ENCODE measurements at places on chromosomes 5 and 9.
A peak's percentile ranks its signal among the peaks of the same experiment; 100 is the strongest.

GRCh38 chr5:103211576-103212561 is 46.7 kb upstream of the MACIR start:
- DNase-seq = no peak

DNA sequence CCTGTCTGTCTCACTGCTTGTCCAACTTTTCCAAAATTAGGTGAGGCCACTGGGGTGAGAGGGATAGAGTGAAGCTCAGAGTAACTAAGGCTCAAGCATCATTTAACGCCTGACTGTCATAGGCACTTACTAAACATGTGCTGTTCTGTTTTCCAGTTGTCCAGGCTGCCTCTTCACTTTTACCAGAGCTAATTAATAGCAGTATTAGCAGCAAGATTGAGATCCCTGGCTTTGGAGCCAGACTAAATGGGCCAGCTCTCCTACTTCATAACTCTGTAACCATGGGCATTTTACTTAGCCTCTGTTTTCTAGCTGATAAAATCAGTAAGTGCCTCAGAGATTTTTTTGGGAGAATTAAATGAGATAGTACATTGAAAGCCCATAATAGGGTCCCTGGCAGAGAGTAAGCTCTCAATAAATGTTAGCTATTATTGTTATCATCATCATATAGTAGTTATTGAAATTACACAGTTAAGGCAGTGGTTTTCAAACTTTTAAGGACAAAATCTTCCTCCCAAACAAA is 146.2 kb upstream of the LHFPL2 start:
- DNase-seq = no peak

DNA sequence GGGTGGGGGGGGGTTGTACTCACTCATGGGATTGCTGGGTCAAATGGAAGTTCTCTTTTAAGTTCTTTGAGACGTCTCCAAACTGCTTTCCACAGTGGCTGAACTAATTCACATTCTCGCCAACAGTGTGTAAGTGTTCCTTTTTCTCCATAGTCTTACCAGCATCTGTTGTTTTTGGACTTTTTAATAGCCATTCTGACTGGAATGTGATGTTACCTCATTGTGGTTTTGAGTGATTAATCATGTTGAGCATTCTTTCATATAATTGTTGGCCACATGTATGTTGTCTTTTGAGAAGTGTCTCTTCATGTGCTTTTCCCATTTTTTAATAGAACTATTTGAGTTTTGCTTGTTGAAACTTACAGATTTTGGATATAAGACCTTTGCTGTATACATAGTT is 94.9 kb upstream of the PLPPR1 start:
- no peak for DNase-seq

DNA sequence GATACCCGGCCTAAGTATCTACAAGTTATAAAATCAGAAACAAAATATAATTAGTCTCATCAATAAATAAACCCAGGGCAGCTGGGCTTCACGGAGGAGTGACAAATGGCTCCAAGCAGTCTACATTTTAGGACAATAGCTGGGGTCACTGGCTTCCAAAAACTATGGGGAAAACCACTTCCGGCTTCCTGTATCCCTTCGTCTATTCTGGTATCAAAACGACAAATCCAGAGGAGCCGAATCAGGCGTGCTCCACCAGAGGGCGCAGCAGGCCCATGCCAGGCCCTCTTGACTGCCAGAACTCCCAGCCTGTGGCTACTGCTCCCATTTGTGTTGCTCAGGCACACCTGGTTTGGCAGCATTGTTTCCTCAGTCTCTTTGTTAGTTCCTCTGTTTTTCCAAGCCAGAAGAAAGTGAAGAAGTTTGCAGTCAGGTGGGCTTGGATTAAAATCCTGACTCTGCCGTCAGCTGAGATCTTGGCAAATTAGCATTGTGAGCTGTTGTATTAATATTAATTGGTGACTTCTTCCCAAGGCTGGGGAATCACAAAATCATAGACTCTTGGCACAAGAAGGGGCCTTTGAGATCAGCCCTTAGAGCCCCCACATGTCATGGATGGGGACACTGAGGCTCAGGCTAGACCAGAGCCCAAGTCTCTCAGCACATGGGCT is 11.6 kb upstream of the RAB14 start:
- DNase-seq = peak; percentile 89

GRCh38 chr5:14794583-14795230 is 76.9 kb downstream of the ANKH start:
- no peak for DNase-seq

GRCh38 chr5:110815916-110816605 is 77.3 kb downstream of the SLC25A46 start:
- no peak for DNase-seq

DNA sequence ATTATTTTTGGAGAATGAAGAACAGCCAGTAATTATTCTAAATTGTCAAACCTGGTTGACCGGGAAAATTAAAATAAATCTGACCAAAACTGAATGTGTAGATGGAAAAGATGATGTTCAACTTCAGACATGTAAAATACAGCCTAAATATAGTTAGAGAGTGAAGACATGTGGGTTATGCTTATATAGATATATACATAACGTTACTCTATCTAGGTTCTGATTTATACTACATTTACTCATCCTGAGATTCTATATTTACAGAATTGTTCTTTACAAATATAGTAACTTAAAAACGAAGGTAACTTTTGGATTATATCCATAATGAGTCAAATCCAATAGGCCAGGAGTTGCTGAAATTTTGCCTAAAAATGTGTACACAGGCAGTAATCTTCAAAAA is 20.8 kb upstream of the THG1L start:
- DNase-seq = no peak

- DNase-seq = no peak
Measured at GRCh38 chr5:159056201-159056600, 43.5 kb downstream of the EBF1 start.

DNA sequence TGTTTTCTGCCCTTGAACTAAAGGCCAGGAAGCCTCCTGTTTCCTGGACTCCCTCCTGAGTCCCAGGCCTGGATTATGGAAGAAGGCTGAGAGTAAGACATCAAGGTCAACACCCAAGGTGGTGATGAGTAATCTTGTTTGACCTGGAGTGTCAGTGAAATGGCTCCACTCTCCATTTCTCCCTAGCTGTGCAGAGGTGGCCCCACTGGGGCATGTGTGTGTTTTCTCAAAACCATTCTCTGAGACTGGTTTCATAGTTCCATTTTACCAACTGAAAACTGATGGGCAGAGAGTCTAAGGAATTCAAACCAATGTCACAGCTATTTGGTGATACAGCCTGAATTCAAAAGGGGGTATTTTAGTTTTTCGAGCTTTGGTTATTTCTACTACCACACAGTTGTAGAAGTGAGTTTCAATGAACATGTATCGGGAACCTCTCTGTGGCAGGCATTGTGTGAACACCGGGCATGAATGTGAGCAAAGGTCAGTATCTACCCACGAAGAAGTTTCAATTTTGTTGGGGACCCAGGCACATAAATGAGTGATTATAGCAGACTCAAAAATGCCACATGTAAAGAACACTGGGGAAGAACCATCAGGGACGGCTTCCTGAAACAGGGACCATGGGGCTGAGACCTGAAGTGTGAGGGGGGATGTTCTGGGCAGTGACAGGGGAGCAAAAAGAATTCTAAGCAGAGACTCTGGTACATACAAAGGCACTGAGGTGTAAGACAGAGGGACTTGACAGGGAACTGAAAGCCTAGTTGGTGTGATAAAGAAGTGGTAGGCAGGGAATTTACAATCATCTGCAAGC is 269.6 kb upstream of the KLF4 start:
- no peak for DNase-seq

DNA sequence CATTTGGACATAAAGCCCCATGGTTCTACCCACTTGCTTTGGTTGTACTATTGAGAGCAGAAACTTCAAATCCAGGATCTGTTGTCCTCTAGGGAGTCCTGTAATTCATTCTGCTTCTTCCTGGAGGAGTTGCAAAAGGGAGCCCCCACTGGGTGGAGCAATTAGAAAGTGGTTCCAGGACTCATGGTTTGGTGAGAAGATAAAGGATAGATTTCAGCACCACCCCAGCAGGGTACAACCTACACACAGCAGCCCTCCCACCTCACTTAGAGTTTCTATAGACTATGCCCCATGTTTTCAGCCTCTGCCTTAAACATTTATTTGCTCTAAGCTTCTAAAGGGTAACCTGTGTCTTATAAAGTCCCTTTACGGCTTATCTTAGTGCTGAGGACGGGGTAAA is 112.6 kb upstream of the ARRDC3 start:
- peak; percentile 7 for DNase-seq
